ENCODE measurements at places on chromosomes 3 and 15.
A peak's percentile ranks its signal among the peaks of the same experiment; 100 is the strongest.

DNA sequence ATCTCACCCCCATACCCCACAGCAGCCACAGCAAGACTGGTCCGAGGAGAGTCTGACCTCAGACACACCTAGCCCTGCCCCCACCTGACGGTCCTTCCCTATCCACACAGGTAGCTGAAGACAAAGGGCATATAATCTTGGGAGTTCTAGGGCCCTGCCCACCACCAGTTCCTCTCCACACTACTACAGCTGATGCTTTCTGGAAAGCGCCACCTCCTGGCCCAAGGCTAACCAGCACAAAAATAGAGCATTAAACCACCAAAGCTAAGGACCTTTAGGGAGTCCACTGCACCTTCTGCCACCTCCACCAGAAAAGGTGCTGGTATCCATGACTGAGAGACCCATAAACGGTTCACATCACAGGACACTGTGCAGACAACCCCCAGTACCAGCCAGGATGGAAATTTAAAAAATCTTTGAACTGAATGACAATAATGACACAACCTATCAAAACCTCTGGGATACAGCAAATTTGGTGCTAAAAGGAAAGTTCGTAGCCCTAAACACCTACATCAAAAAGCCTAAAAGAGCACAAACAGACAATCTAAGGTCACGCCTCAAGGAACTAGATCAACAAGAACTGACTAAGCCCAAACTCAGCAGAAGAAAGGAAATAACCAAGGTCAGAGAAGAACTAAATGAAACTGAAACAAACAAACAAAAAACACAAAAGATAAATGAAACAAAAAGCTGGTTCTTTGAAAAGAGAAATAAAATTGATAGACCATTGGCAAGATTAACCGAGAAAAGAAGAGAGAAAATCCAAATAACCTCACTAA, 122.1 kb upstream of the TPRG1 start:
- no peak for DNase-seq

DNA sequence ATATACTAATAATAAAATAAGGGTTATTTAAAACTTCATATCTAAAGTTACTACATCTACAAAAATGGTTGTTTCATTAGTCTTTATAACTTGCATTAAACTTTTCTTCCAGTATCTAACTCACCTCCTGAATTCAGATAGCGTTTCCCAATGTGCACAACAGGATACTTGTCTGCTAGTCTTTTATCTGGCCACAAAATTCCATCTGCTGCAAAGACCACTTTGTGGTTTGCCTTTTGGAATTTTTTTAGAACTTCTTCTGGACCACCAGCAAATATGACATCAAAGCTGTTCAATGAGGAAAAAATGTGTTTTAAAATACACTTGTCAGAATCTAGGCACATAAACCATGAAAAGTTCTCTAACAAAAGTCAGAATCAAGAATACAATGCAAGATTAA, 50.8 kb downstream of the PLOD2 start:
- no peak for DNase-seq

DNA sequence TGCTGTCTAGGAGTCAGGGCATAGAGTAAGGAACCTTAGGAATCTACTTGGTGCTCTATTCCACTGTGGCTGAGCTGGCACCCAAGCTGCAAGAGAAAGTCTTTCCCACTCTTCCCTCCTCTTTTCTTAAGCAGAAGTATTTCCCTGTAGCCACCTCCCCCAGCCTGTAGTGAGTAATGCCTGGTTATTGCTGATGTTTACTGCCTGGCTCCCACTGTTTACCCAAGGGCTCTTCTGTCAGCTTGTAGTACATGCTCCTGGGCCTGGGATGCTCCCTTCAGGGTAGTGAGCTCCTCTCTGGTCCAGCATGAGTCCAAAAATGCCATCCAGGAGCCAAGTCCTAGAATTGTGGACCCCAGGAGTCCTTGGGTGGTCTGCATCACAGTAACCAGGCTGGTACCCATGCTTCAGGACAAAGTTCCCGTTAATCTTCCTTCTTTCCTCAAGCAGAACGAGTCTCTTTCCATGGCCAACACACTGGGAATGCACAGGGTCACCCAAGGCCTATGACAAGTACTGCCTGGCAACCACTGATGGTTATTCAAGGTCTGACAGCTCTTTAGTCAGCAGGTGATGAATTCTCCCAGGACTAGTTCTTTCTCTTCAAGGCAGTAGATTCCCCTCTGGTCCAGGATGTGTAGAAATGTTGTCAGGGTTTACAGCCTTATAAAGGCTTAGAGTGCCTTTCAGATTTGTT, 17.6 kb downstream of the GALK2 start:
- no peak for DNase-seq

- no peak for DNase-seq
Measured at GRCh38 chr3:72702390-72702789, 145.9 kb downstream of the SHQ1 start.

DNA sequence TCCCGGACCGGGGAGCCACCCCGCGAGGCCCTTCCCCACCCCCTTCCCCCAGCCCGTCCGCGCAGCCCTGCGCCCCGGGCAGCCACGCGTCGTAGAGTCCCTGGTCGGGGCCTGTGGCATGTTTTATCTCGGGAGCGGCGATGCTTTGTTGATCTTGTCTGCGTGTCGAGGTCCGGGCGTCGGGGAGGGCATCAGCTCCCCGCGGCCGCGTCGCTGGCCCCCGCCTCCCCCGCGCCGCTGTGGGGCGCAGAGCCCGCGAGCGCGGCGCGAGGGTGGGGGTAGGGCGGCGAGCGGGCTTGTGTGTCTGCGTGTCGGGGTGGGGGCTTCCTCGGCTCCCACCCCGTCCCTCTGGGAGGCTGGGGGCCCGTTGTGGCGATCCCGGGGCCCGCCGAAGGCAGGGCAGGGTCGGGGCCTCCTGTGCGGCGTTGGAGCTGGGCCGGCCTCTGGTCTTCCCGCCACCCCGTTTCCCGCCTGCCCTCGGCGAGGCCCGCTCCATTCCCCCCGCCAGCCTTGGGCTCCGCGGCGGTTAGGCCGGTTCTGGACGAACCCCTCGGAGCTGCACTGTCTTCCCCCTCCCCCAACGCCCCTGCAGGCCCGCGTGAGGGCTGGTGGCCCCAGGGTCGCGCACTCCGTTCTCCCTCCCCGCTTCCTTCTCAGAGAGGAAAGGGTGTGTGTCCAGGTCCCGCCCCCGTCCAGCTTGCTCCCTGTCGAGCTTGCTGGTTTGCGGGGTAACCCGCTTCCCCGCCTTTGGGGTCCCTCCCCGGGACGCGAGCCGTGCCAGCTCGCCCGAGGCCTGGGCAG, 695 bp downstream of the GMPS start:
- DNase-seq = peak; percentile 50

GRCh38 chr3:181725830-181726229, 14.1 kb downstream of the SOX2 start:
- no peak for DNase-seq

GRCh38 chr3:36842275-36842674, 77.9 kb upstream of the DCLK3 start:
- DNase-seq = no peak

- no peak for DNase-seq
Measured at GRCh38 chr3:62835554-62836236, 39.5 kb downstream of the CADPS start.

GRCh38 chr3:159991591-159991990, 3.0 kb downstream of the IL12A start:
- DNase-seq = no peak
